ENCODE measurements at places on chromosomes 3 and 15.
A peak's percentile ranks its signal among the peaks of the same experiment; 100 is the strongest.

DNA sequence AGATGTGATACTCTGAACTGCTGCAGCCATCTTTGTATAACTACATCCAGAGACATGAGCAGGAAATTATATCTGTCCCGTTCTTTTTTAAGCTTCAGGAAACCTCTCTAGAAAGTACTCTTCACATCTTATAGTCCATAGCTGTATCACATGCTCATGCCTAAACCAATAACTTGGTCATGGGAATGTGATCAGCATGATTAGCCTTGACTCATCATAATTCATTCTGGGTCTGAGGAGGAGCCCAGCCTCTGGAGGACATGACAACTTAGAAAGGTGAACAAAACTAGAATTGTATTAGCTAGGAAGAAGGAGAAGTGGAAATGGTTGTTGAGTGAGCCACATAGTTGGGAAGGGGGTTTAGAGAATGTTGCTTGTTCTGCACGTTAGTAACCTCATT, 12.9 kb downstream of the PPM1L start:
- no peak for DNase-seq

- DNase-seq = no peak
These were observed 80.0 kb upstream of the RORA start for GRCh38 chr15:61309031-61309511.

DNA sequence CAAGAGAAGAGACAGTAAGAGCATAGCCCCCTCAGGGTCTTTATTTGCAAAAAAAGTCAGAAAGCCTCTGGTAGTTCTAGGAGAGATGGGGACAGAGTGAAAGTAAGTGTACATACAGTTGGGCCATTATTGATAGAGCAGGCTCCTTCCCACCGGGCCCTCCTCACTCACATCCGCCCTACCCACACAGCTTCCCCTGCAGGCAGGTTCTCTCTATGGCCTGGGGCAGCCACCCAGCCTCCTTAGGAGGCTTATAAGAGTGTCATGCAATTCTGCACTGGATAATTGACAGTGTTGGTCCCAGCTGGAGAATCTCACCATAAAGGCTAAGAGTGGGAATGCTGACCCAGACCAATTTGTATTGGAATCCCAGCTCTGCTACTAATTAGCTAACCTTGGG, 49.5 kb downstream of the SLC30A4 start:
- no peak for DNase-seq

DNA sequence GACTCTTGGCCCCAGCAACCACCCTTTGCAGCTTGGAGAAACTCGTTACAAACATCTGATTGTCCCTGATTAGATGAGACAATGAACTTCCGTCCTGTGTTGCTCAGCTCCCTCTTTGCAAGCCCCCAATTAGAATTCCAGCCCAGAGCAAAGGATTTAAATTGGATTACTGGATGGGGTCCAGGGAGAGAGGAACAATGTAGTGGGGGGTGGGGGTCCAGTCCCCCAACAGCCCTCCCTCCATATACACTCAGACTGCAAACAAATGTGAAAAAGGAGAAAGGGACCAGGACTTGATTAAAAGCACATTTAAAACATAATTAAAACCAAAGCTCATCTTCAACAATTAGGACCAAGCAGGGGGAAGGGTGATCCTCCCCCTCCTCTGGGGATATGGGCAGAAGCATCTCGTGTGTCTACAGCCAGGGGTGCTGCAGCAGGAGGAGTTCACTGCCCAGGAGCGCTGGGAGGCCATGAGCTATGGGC, 71.7 kb upstream of the TMEM115 start:
- no peak for DNase-seq

- no peak for DNase-seq
These were observed 100.3 kb downstream of the CCNL1 start for GRCh38 chr3:157059661-157060060.

DNA sequence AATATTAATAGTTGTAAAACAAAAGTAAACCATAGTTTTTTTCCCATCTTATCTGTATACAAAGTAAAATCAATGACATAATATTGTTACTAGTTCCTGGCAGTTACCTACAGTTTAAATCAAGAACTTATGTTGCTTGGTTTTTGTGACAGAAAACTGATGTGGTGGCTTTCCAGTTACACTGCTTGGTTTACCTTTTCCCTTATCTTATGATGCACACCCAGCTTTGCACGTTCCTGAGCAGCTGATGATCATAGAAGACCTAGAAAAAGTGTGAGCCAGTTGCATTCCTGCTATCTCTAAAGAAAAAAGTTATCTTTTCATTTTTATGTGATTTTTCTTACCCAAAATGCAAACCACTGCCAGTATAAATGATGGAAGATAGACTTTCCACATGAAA, 36.4 kb upstream of the LAMP3 start:
- DNase-seq = no peak

GRCh38 chr3:155629556-155629955, 115.3 kb downstream of the PLCH1 start:
- no peak for DNase-seq

GRCh38 chr15:38699633-38700230, 135.1 kb upstream of the RASGRP1 start:
- DNase-seq = peak; percentile 70

GRCh38 chr3:140617135-140617534, 60.7 kb upstream of the TRIM42 start:
- no peak for DNase-seq

DNA sequence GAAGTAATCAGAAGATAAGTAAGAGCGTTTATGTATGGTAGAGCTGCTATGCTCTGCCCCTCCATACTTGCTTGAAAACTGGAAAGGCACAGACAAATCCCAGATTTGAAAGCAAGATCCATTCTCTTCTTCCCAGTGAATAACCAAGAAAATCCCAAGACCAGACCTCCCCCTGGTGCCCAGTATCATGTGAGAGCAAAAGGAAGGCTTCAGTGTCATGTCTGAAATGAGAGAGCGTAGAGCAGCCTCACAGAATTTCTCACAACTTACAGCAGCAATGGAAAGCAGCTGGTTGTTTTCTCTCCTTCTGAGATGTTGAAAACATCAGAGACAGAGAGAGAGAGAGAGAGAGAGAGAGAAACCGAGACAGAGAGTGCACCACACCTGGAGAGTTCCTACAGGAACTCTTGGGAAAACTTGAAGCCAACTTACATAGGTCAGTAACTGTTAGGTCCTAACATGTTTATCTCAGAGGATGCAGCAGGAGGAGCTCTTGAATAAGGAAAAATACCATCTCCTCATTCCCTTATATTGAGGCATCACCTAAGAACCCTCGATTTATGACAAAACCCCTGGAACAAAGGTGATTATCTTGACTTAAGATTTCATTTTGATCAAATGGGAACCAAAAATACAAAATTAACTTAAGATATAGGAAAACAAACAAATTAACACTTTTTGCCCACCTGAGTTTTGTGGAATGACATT, 273.3 kb downstream of the NSUN3 start:
- DNase-seq = no peak

GRCh38 chr3:138960417-138960852, 13.4 kb downstream of the FOXL2NB start:
- no peak for DNase-seq

- DNase-seq = no peak
These were observed 323.1 kb upstream of the ATP11B start for GRCh38 chr3:182470187-182470586.

DNA sequence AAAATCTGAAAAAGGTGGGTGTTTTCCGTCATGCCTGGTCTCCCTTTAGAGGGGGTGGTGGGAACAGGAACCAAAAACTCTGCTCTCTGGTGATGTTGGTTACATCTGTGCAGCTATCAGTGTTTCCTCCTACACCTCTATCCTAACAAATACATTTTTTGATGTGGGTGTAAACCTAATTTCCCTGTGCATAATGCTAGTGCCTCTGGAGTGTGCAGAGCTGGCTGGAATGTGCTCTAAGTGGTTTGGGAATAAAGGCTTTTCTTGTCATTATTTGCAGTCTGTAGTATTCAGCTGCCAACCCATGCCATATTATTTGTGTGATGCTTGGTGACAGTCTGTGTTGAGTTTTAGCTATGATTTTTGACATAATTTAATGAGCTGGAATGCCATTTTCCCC, 547.6 kb downstream of the NLGN1 start:
- DNase-seq = no peak

DNA sequence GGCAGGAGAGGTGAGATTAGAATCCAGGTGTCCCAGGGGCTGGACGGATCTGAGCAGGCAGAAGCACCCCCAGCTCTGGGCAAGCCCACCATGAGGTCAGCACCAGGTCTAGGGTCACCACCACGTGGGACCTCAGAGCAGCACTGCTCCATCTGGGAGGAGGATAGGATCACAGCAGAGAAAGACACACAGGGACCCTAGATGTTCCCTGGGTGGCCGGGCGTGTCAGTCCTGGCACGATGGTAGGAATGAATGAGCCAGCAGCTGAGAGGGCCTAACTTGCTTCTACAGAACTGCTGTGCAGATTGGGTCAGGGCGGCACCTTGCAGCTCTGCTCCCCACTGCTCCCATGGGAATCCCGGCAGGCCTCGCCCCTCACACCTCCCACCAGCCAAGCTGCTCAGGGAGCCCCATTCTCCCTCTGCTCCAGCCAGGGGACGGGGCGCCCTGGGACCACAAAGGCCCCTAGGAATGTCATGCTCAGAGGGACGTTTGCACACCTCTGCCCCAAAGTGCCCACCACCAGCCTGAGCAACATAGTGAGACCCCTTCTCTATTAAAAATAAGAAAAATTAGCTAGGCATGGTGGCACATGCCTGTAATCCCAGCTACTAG, 66.3 kb downstream of the ZNF445 start:
- no peak for DNase-seq

- DNase-seq = no peak
These were observed 125.5 kb downstream of the NSMCE3 start for GRCh38 chr15:29143909-29144635.

DNA sequence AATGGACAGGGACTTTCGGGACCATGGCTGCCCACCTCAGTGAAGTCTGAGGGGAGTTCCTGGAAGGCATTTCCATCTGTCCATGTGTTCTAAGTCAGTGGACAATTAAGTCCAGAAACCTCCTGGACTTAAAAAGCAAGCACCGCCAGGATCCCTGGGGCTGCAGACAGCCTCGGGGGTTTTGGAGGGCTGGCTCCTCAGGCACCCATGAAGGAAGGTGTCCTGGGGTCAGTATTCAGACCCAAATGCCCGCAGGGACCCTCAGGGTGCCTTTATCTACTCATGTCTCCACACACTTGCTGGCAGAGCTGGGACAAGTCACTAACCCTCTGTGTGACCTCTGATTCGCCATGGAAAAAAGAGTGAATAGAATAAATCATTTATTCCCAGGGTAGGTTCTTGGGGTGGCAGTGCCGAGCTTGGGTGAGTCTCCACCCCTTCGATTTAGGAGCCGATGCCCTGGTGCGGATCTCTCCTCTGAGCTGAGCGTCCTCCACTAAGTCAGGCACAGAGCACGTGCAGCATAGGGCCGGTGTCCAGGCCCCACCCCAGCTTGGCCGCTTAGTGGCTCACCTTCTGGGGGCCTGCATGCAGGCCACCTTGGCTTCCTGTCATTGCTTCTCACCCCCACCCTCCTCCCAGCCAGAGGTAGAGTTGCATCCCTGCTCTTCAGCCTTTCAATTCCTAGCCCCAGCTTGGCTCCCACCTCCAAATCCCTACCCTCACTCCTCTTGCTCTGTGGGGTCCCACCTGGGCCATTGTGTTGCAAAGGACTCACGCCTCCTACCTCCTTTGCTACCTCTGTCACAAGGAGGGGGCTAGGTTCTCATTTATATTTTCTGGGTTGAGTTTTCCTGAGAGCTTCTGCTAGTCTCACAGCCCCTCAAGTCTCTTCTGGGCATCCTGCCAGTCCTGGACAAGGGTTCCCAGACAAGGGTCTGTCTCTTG, 19.9 kb downstream of the SLC6A6 start:
- DNase-seq = no peak

GRCh38 chr3:162353414-162353813, 856.8 kb downstream of the OTOL1 start:
- DNase-seq = no peak

DNA sequence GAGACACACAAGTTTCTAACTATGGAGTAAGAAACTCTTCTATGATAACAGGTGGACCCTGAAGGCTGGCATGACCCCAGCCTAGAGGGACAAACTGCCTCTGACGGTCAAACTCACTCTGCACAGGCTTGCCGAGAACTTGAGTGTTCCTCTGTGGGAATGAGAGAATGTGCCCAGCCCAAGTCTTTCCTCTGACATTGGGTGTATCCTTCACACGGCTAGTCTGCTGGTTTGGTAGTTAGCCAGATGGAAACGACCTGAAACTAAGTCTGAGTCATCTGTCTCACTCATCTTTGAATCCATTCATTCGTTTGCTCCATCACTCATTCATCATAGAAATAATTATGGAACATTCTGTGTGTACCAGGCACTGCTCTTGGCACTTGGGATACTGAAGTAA, 198.4 kb downstream of the ATP10A start:
- no peak for DNase-seq

DNA sequence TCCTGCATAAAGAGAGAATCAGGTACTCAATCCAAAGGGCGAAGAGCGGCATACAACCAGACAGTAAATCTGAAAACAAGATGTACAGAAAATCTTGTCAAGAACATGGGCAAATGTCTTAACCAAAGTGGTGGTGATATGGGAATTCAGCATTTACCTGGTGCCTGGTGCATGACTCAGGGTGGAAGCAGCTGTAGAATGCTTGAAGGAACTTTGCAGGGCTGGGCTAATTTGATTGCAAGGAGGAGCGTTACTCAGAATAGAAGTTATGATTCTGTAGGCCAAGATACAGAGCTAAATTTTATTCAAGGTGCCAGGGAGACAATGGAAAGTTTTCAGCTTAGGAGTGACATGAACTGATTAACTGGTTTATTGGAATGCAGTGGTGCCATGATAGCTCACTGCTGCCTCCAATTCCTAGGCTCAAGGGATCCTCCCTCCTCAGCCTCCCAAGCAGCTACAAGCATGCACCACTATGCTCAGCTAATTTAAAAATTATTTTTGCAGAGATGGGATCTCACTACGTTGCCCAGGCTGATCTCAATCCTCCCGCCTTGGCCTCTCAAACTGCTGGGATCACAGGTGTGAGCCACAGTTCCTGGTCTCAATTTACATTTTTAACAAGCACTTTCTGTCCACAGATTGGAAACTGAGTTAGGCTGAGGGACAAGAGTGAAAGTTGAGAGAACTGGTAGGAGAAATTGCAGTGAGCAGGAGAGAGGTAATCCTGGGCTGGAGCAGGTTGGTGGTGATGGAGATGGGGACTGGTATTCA, 91.5 kb upstream of the TBC1D5 start:
- no peak for DNase-seq

GRCh38 chr15:83830381-83830780, 176.5 kb downstream of the ADAMTSL3 start:
- DNase-seq = no peak

DNA sequence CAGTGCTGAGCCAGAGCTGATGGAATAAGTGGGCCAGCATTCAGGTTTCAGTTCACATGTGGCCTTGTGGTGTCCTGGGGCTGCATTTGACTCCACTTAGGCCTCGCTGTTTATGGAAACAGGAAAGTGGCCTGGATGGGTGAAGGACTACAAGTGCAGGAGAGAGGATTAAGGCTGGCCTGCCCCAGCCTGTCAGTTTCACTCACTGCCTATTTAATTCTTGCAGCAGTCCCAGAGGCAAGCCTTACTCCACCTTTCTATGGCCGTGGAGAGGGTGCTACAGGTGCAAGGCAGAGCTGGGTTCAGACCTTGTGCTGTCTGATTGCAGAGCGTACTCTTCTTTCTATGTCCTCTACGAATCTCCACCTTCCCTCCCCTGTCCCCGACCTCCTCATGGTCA, 37.7 kb downstream of the ABHD17C start:
- no peak for DNase-seq
